ENCODE measurements at places on chromosomes 2 and 18.
A peak's percentile ranks its signal among the peaks of the same experiment; 100 is the strongest.

DNA sequence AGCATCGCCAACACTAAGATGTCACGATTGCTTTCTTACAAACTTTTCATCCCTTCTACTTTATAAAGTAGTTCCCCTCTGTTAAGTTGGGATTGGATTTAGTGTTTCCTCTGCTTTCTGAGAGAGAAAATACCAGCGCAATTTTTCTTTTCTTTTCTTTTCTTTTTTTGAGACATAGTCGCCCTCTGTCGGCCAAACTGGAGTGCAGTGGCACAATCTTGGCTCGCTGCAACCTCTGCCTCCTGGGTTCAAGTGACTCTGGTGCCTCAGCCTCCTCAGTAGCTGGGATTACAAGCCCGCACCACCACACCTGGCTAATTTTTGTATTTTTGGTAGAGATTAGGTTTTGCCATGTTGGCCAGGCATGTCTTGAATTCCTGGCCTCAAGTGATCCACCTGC lies 9.0 kb downstream of the RELCH start:
- DNase-seq, result no peak

DNA sequence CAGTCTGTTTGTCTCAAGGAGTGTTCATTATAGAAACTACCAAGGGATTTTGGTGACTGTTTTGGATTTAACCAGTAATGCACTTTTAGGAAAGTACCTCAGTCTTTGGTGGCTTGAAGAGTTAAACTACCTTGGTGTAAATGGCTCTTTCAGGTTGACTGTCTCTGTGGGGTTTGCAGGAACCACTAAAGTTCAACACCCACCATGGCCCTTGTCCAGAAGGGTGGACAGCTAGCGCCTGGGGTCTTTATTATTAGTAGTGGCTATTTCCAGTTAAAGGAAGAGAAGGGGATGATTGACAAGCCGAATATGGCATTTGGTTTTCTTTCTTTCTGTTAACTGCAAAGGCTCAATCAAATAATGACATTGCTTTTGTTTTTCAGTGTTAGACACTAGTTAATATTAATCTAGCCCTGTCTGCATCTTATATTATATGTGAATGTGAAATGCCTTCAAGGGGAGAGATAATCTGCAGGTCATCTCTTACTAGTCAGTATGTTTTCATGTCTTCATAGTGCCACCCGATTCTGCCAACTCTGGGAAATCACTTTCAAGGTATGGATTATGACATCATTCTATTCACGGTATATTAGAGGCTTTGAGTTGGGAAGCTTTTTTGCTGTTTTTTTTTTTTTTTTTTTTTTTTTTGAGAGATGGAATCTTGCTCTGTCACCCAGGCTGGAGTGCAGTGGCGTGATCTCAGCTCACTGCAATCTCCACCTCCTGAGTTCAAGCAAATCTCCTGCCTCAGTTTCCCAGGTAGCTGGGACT lies 56.4 kb downstream of the MAP4K4 start:
- DNase-seq, result no peak

GRCh38 chr2:209592106-209592505 lies 168.3 kb downstream of the MAP2 start:
- DNase-seq, result no peak

GRCh38 chr2:171191021-171191420 lies 30.3 kb upstream of the TLK1 start:
- DNase-seq, result no peak

DNA sequence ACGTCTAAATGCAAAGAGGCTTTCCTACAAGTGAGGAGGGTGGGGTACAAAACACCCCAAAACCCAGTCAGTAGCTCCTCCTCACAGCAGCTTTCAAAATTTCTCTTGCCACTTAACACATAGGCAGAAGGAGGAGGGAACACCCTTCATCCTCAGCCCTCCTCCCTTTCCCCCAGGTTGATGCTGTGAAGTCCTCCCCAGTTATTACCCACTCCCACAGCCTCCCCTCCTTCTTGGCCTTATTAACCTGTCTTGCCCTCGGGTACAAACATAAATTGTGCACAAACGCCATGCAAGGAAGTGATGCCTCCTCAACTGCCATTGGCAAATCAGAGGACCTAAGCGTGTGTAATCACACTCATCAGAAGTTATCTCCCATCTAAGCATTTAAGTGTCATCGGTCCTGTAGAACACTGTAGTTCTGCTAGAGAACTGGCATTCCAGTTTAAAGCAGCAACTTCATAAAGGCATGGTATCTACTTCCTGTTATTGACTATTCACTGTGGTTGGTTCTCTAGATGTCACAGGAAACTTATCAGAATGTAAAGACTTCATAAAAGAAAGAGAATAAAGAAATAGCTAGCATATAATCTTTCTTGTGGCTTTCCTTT lies at the start of gene DSC1:
Gene DSC1, minus strand, starts transcription at position 32 of the 611 bp plus-strand sequence. CDS start 262 bp downstream, outside the sequence.
- DNase-seq, result no peak

DNA sequence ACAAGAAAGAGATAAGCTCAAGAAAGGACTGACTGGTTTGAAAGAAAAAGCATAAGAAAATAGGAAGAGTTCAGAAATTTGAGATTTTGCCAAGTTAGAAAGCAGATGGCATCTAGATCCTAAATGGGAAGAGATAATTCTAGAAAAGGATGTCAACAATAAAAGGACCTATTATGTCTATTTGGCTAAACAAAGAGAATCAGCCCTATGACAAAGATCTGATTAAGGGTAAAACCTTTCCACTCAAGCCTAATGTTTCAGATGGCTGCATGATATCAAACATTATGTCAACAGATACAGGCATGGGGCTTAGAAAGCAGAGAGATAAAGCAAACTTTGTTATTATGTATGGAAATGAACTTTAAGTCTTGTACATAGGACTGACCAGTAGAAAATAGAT lies 465.0 kb upstream of the TRIB2 start:
- no peak for DNase-seq

DNA sequence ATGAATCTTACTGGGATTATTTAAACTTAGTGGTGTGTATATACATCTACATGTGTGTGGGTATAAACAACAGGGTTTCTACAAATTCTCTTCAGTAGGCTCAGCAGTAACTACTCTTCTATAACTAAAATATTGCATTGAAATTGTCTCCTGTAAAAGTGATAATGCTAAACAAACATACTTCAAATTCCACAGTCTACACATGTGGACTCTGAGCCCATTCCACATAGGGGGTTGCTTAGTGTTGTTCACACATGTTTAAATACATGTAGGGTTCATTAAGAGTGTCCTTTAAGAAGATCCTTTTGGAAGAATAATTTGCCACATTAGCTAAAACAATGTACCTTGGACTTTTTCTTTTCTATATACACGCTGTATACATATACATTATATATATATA lies 152.8 kb upstream of the VRK2 start:
- no peak for DNase-seq

GRCh38 chr2:30778611-30779010 lies 28.6 kb downstream of the CAPN13 start:
- DNase-seq, result no peak

- peak; percentile 80 for DNase-seq
Measured at GRCh38 chr2:113175042-113175628, 1.4 kb downstream of the PSD4 start.

DNA sequence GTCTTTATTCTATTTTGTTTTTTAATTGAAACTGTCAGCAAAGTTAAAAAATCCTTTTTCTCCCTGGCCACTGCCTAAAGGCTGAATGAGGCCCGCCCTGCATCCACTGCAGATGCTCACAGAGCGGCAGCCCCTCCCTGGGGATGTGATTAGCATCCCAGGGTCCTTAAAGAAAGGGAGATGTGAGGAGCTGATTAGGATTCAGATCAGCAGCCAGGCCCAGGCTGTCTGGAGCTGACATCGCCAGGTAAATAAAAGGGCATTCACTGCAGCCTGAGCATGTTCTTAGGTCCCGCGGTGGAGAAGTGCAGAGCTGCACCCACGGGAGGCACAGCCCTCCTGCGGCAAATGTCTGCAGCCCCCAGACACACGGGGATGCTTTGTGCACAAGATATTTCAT lies 83.8 kb downstream of the LONRF2 start:
- no peak for DNase-seq

- DNase-seq, result no peak
Measured at GRCh38 chr2:188571543-188572303, 280.0 kb downstream of the GULP1 start.

GRCh38 chr2:66566726-66567399 lies 131.9 kb downstream of the MEIS1 start:
- no peak for DNase-seq

- DNase-seq, result peak; percentile 4
Measured at GRCh38 chr2:24613154-24613814, 122.2 kb downstream of the NCOA1 start.

DNA sequence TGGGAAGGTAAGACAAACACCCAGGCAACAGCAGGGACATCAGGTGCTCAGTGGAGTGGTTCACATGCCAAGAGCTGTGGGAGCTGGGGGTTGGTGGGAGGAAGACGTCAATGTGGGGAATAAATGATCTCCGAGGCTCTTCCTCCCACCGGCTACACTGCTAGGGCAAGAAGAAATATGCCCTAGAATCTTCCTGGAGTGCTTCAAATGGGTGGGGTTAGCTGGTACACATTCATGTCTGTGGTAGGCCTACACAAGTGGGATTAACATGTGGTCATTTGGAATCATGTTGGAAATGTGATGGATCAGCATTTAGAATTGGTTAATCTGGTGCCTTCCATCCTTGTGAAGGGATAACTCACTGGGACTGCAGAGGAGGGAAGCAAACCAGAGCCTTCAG lies 12.4 kb upstream of the ZFP36L2 start:
- no peak for DNase-seq

GRCh38 chr2:111118481-111118980 lies 2.2 kb upstream of the BCL2L11 start:
- no peak for DNase-seq

DNA sequence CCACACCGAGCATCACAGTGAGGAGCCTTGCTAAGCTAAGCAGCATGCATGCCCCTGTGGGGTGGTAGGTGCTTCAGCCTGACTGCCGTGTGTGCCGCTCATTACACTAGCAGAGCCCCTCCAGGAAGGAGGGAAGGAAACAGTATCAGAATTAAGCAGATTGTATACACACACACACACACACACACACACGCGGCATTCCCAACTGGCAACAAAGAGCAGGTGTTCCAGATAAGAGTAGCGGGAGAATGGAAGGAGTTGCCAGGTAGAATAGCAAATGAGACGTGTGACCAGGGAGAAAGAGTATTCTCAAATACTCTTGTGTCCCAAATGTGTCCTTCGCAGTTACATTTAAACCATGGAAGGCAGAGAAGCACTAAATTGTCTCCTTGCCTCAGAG lies 47.6 kb upstream of the TTC39C start:
- DNase-seq, result no peak

- DNase-seq, result no peak
Measured at GRCh38 chr2:164052006-164052405, 316.2 kb upstream of the FIGN start.

DNA sequence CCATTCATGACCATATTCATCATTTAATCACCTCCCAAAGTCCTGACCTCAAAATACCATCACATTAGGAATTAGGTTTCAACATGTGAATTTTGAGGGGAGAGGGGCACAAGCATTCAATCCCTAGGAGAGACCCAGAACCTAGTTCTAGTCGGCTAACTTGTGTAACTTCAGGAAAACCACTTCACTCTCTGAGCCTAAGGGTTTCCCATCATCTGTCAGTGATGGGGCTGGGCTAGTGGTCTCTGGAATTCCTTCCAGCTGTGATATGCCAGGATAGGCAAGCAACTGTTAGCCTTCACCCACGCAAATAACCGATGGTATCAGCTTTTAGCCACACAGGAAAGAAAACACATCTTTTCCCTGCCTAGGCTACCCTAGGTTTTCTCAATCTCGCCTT lies 52.5 kb upstream of the MEX3C start:
- DNase-seq, result no peak

GRCh38 chr2:155692856-155693255 lies 639.7 kb downstream of the NR4A2 start:
- no peak for DNase-seq

GRCh38 chr2:69157441-69157840 lies 144.5 kb downstream of the ANTXR1 start:
- no peak for DNase-seq

- DNase-seq, result no peak
Measured at GRCh38 chr2:69226903-69227302, 160.1 kb downstream of the GFPT1 start.

DNA sequence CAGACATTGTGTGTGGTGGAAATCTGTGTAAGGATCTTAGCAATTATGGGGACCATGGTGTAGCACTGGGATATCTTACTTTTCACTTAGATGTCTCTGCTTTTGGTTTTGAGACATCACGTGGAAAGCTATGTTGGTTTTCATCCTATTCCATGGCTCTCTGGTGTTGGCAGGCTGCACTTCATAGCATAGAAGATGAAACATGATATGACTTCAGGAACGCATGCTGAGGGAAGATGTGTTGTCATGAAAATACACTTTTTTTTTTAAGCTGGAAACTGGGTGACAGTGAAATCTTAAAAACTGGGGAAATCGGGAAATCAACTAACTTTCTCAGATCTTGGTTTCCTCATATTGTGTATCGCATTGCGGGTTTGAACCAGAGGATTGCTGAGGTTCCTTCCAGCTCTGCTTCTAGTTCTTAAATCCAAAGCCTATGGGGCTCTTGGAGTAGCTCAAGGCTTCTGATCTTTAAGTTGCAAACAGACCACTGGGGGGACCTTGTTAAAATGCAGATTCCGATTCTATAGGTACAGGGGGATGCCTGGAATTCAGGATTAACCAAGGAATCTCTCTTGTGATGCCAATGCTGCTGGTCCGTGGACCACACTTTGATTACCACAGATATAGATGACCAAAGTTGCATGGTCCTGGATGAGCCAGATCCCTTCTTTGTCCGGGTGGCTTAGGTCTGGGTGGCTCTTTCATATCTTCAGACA lies 160.7 kb downstream of the SH3RF3 start:
- no peak for DNase-seq

- DNase-seq, result no peak
Measured at GRCh38 chr18:44770641-44771040, 90.0 kb downstream of the SETBP1 start.

- DNase-seq, result no peak
Measured at GRCh38 chr2:108454440-108454839, 5.4 kb downstream of the GCC2 start.

GRCh38 chr2:161085149-161085548 lies 75.1 kb upstream of the TANK start:
- DNase-seq, result no peak

DNA sequence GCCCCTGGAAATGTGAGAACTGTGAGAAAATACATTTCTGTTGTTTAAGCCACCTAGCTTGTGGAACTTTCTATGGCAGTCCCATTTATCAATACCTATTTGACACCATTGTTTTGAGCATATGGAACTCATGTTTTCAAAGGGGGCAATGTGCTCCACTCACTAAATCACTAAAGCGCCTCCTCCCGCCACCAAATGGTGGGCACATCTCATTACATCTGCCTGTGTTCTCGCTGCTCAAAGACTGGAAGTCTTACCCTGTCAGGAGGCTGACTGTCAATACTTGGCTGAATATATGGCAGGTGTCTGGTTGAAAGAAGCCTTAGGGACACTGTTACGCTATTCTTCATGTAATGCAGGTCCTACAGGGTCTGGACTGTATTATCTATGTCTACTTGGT lies 767.7 kb downstream of the TSN start:
- DNase-seq, result no peak

- no peak for DNase-seq
Measured at GRCh38 chr2:202768273-202768672, 103.3 kb downstream of the ICA1L start.
